ENCODE measurements at places on chromosomes 4 and X. TPM values are rescaled to one million over a fixed set of nuclear protein-coding genes. Genes with fewer than 3 reads are reported as not detected.

- H3K36me3 ChIP-seq: peaks cover 4% of the 10 kb centered on the region
- no peak overlapping the region for H3K4me3 ChIP-seq
- H3K4me1 ChIP-seq: no peaks in the 10 kb centered on the region
- H3K27ac ChIP-seq: no peak overlapping the region
These were observed 37.8 kb downstream of the LRP2BP start for GRCh38 chr4:185357733-185358440.

GRCh38 chr4:23260511-23260910, 567.8 kb downstream of the GBA3 start:
- H3K36me3 ChIP-seq: no peaks in the 10 kb centered on the region
- H3K4me3 ChIP-seq: no peak overlapping the region
- no peak overlapping the region for H3K27ac ChIP-seq
- no peaks in the 10 kb centered on the region for H3K4me1 ChIP-seq
- no peak for DNase-seq

DNA sequence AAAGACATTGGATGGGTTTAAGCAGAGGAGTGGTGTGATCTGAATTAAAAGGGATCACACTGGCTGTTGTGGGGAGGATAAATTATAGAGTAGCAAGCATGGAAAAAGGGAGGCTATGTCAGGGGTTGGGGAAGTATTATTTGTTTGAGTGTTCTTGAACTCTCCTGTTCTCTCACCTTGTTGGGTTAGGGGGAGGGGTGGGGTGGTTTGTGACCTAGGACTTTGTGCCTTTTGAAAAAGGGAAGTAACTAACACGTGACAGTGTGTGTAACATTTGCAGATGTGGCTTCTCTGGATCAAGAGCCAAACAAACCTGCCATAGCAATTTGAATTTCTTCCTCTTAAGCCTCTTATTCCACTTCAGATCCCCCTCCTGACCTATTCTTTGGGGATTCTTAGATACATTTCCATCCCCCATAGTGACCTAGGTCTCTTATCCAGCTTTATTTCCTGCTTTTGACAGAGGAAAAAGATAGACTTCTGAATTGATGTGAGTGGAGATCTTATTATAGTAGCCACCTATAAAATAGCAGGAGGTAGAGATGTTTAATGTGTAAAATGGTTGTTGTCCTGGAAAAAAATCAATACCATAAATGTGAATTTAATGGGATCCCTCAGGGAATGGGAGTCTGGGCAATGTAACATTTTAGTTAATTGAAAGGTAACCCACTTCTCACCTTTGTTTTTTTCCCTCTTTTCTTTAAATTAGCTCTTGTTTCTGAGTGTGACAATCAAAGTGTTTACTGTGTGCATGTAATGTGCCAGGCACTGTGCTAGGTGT, 120.4 kb downstream of the CT47B1 start:
- H3K27ac ChIP-seq: no peak overlapping the region
- H3K4me3 ChIP-seq: no peak overlapping the region
- H3K36me3 ChIP-seq: no peaks in the 10 kb centered on the region
- H3K4me1 ChIP-seq: no peaks in the 10 kb centered on the region

DNA sequence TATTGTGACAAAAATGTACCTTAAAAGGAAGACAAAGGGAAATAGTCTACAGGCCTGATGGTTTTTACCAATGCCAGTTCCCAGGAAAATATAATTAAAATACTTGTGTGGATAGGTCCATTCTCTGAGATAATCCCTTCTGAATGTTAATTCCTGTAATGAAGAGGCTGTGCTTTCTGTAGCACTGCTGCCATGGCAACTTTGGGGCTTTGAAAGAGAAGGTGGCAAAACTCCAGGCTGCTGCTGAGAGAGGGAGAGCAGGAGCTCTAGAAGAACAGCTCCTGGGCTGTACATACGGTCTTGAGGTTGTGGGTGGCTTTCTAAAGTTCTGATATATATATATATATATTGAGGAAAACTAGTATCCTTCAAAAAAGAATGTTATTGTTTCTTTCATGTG, 125.4 kb downstream of the PDLIM5 start:
- H3K4me1 ChIP-seq: peaks cover 4% of the 10 kb centered on the region
- H3K27me3 ChIP-seq: no peaks in the 10 kb centered on the region
- DNase-seq: no peak
- H3K27ac ChIP-seq: no peak overlapping the region

- no peak for DNase-seq
- no peaks in the 10 kb centered on the region for H3K27me3 ChIP-seq
- peaks cover 18% of the 10 kb centered on the region for H3K4me1 ChIP-seq
These were observed 119.0 kb downstream of the REELD1 start for GRCh38 chr4:146333187-146333894.

The CT47B1 gene
- not detected for total RNA-seq

DNA sequence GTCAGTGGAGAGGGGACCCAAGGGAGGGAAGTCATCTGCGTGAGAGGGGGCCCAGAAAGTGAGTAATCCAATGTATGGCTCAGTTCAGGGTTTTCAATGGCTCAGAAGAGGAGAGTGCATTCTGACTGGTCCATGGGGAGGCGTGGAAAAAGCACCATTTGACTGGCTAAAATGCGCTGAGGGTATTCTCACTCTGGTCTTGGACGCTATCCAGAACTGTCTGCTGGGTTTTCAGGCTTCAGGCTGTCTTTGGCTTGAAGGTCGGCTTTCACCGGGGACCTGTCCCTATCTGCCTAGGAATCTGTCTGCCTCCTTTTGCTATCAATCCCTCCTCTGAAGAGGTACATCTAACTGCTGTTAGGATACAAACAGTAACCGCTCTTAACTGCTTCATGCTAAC, 26.4 kb downstream of the EPGN start:
- no peaks in the 10 kb centered on the region for H3K27me3 ChIP-seq
- no peak overlapping the region for H3K4me3 ChIP-seq
- DNase-seq: no peak

DNA sequence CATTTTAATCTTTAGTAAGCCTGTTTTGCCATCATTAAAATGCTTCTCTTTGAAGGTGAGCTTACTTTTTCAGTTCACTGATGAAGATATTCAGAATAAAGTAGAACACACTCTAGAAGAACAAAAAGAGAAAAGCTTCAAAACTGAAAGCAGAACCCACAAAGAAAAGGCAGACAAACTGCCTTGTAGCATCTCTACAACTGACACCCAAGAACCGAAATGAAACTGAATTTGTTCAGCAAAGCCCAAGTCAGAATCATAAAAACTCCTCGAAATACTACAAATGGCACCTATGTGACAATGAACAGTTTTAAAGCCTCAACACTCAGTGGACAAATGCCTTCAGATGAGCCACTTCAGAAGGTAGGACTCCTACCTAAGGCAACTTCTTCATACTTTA, 83.6 kb downstream of the MAML3 start:
- H3K4me3 ChIP-seq: no peak overlapping the region
- no peaks in the 10 kb centered on the region for H3K4me1 ChIP-seq
- H3K27me3 ChIP-seq: no peaks in the 10 kb centered on the region
- DNase-seq: no peak

DNA sequence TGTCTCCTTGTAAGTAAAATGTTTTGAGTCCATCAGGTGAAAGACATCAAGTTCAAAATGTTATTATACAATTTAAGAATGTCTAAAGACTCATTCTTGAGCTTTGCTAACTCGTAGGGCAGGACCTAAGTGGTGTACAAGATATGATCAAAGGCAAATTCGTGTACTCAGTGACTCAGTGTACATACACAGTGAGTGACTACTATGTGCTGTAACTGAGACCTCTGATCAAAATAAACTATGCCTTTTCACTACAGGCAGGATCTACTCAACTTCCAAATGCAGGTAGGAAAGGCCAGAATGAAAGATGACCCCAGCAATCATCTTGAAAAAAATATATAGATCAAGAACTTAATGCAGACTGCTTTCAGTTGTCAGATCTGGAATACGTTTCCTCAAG, 49.9 kb downstream of the ADGRG2 start:
- no peak overlapping the region for H3K27ac ChIP-seq
- no peaks in the 10 kb centered on the region for H3K36me3 ChIP-seq
- DNase-seq: no peak
- no peaks in the 10 kb centered on the region for H3K4me1 ChIP-seq
- no peak overlapping the region for H3K4me3 ChIP-seq

GRCh38 chrX:65689377-65689776, 21.9 kb downstream of the MSN start:
- peaks cover 53% of the 10 kb centered on the region for H3K4me1 ChIP-seq
- DNase-seq: no peak
- no peaks in the 10 kb centered on the region for H3K27me3 ChIP-seq
- H3K27ac ChIP-seq: no peak overlapping the region

DNA sequence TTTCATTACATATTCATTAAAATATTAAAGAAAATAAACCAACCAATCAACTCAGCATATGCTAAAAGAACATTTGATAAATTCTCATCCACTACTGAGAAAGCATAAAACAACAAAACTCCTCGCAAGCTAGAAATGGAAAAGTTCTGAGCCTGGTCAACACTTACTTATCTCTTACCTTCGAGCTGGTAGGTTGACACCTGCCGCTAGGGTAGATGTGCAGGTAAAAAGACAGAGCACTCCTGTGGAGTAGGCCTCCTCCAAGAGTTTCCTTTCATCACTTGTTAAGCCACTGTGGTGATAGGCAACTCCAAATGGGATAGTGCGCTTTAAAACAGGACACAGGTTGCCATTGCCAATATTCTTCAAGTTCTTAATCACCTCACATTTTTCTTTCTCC, 18.9 kb downstream of the HELQ start:
- DNase-seq: no peak
- H3K36me3 ChIP-seq: peaks cover 42% of the 10 kb centered on the region
- H3K27ac ChIP-seq: no peak overlapping the region

DNA sequence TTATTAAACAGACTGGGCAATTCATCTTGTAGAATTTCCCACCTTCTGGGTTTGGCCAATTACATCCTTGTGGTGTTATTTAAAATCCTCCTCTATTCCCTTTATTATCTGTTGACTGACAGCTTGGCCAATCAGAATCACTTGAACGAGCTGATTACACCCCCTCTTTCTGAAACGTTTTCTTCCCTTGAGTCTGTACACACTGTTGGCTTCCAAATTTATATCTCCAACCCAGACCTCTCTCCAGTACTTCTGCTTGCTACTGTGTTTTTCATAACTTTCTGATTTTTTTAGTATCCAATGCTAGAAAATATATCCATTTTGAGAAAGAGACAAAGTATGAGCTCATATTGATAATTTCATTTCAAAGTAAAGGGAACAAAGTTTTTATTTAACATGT, 14.8 kb downstream of the CD38 start:
- peaks cover 9% of the 10 kb centered on the region for H3K27me3 ChIP-seq
- H3K4me1 ChIP-seq: no peaks in the 10 kb centered on the region
- no peak overlapping the region for H3K27ac ChIP-seq

DNA sequence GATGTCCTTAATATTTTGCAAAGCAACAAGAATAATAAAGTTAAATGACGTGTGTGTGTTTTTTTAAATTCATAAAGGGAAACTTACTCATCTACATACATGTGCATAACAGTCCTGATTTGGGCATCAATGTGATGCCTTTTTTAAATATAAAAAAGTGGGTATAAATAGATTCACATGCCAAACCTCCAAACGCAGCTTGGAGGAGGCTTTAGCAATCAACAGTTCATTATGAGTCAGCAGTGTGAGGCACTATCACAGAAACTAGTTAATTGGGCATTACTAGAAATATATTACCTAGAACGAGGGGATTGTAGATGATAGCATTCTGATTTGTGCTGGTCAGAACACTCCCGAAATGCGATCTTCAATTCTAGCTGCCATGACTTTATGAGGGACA, 115.1 kb downstream of the HS6ST2 start:
- no peaks in the 10 kb centered on the region for H3K27me3 ChIP-seq
- no peak overlapping the region for H3K4me3 ChIP-seq
- no peaks in the 10 kb centered on the region for H3K4me1 ChIP-seq
- no peak overlapping the region for H3K27ac ChIP-seq
- no peaks in the 10 kb centered on the region for H3K36me3 ChIP-seq

The PCDH10 gene
- total RNA-seq: not detected

The TMEM31 gene
- total RNA-seq: not detected

DNA sequence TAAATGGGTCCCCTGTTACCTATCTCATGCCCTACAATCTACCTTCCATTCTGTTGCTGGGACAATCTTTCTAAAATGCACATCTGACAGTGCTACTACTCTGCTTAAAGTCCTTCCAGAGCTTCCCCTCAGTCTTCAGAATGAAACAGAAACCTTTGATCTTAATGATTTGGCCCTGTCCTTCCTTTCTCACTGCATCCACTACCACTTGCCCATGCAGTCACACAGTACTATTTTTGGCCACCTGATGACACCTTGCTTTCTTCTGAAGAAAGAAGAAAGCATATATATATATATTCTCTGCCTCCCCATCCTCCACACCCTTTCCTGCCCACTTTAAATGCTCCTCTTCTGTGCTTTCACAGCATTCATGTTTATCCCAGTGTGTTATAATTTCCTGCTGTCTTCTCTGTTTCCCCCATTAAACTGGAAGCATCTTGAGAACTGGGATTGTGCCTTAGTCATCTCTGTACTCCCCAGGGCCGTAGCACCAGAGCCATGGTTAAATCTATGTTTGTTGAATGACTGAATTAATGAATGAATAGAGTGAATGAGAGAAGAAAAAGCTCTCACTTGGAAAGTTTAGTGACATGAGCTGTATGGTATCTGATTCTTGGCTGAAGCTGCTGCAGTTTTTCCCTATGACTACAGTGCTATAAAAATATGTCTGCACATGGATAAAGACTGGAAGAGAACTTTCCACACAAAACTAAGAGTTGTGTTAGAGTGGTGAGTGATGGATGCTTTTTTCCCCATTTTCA, 56.2 kb downstream of the RTL9 start:
- no peaks in the 10 kb centered on the region for H3K36me3 ChIP-seq
- no peak overlapping the region for H3K27ac ChIP-seq
- no peak for DNase-seq
- no peaks in the 10 kb centered on the region for H3K27me3 ChIP-seq

DNA sequence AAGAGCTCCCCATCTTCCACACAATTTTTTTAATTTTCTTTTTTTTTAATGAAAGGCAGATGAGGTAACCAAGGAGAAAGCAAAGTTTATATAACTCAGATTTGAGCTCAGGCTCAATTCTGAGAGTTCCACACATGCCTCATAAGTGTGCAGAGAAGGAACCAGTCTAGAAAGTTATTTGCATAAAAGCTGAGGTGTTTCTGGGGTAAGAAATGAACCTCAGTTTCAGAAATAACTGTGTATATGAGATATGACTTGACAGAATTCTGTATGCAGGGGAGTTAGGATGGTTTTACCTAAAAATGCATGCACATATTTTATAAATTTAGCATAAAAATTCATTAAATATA, 51.3 kb downstream of the DTHD1 start:
- H3K27ac ChIP-seq: no peak overlapping the region
- H3K27me3 ChIP-seq: no peaks in the 10 kb centered on the region
- H3K36me3 ChIP-seq: no peaks in the 10 kb centered on the region

GRCh38 chrX:49784747-49785280, 44.3 kb upstream of the PAGE4 start:
- H3K4me1 ChIP-seq: no peaks in the 10 kb centered on the region
- no peak overlapping the region for H3K27ac ChIP-seq
- H3K36me3 ChIP-seq: no peaks in the 10 kb centered on the region
- no peak overlapping the region for H3K4me3 ChIP-seq
- DNase-seq: no peak
- no peaks in the 10 kb centered on the region for H3K27me3 ChIP-seq

GRCh38 chr4:140877781-140878180, 121.6 kb upstream of the TBC1D9 start:
- H3K36me3 ChIP-seq: no peaks in the 10 kb centered on the region
- no peak overlapping the region for H3K4me3 ChIP-seq
- DNase-seq: no peak
- no peak overlapping the region for H3K27ac ChIP-seq
- no peaks in the 10 kb centered on the region for H3K27me3 ChIP-seq
- H3K4me1 ChIP-seq: no peaks in the 10 kb centered on the region

Data from suprapubic skin (tissue), 4 donors.